Effector CD8-positive, alpha-beta T cell (primary cell): ENCODE measurements at places on chromosomes 5 and 9.

DNA sequence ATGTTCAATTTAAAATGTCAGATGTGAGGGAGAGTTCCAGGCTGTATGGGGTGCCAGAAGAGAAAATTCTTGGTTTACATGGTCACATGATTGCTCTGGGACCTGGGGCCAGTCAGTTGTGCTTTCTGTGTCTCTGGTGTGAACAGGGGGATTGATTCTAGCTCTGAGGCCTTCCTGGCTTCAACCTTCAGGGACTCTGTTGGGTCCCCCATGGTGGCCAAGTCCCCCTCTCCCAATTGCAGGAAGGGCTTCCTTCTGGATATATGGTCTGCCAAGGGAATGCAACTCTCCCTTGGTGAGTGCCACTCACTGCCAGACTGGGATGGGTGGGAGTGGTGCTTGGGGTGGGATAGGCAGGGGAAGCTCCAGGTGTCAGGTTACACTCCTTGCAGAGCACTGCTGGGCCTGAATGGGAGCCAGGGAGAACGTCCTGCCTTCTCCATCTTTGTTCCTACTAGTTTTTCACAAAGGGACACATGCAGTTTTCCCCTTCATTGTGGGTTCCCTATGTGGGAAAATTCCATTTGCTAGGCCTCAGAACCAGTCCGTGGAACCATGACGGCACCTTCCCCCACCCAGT is 153.2 kb downstream of the MELK start:
- DNase-seq: no peak

DNA sequence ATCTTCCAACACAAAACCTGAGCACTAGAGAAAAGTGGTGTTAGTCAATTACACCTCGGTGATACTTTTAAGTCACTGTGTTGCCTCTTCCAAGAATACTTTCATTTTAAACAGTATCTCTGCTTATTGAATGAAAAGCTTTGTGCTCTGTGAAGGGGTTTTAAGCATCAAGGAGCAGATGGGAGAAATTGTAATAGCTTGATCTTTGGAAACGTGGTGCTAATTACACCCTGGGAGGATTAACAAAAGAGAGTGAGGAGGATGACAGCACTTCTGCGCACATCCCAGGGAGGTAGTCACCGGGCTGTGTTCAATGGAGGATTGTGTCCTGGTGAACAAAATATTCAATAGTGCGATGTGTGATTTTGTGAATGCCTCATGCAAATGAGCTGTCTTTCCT is 477.4 kb upstream of the ADAMTS16 start:
- no peak for DNase-seq

GRCh38 chr5:86557920-86558319 is 59.8 kb upstream of the COX7C start:
- DNase-seq: no peak

GRCh38 chr5:150286820-150287219 is 2.8 kb downstream of the CAMK2A start:
- no peak for DNase-seq

GRCh38 chr9:89920131-89920530 is 315.3 kb downstream of the GADD45G start:
- DNase-seq: no peak

GRCh38 chr9:83036043-83036442 is 26.9 kb downstream of the RASEF start:
- no peak for DNase-seq

- no peak for DNase-seq
These were observed 13.3 kb downstream of the ZNF474 start for GRCh38 chr5:122142480-122143164.

DNA sequence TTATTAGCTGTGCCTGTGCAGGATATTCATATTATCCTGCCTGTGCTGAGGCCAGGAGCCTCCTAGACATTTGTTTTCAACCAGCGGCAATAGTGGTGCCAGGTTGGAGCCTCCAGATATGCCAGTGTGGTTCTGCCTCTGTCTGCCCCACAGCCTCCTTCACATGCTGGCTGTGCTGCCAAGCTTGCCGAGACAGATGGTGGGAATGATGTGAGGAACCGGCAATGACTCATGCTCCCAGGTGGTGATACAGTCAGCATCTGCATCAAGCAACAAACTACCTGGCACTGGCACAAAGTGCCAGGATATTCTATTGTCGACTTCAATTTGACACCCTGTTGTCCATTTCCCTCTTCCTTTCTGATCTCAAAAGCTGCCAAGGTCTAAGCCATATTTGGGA is 285.7 kb downstream of the CHSY3 start:
- DNase-seq: no peak

- no peak for DNase-seq
These were observed 365.4 kb downstream of the ARL15 start for GRCh38 chr5:53944981-53945380.

DNA sequence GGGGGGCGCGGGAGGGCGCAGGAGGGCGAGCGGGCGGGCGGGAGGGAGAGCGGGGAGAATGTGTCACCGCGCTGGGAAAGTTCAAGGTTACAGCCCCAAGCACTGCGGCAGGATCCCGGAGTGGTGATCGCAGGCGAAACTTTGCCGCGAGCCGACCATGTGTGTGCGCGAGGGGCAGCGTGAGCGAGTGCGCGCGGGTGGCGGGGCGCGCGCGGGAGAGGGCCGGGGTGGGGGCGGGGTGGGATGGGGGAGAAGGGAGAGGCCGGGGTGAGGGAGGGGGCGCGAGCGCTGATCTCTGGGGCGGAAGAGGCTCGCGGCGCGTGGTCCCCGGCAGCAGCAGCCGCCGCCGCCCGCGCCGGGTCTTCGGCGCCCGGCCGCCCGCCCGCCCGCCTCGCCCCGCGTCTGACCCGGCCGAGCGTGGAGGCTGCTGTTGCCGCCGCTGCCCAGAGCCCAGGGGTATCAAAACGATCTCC is at the start of gene NFIB:
NFIB (minus strand) TSS at position 191 of the 473 bp plus-strand sequence. CDS start 630 bp downstream, outside the sequence.
- DNase-seq: no peak

GRCh38 chr9:116998305-116998704 is 311.2 kb downstream of the TRIM32 start:
- no peak for DNase-seq

DNA sequence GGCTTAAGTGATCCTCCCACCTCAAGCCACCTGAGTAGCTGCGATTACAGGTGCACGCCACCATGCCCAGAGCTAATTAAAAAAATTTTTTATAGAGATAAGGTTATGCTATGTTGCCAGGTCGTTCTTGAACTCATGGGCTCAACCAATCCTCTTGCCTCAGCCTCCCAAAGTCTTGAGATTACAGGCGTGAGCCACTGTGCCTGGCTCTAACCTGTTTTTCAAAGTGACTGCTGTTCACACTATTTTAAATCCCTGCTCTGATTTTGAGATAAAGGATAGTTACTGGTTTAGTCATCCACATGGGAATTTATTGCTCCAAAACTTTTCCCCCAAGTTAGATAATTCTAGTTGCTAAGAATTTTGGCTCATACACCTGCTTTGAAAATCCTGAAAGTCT is 48.2 kb upstream of the MTMR12 start:
- no peak for DNase-seq

DNA sequence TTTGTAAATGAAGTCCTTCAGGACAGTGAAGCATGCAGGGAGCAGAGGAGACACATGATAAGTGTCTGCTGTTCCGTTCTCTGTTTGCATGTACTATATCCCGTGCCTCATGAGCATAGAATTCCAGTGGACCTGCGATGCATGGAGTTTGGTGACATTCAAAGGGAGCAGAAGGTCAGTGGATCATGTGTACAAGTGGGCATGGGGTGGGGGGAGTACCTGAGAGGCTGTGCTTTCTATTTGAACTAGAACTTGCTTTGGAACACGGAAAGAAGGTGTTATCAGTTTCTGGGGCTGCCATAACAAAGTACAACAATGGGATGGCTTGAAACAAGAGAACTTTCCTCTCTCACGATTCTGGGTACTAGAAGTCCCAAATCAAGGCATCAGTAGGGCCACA is 5.1 kb upstream of the CCNJL start:
- DNase-seq: no peak

GRCh38 chr9:99401680-99402504 is 179.8 kb downstream of the SEC61B start:
- no peak for DNase-seq

DNA sequence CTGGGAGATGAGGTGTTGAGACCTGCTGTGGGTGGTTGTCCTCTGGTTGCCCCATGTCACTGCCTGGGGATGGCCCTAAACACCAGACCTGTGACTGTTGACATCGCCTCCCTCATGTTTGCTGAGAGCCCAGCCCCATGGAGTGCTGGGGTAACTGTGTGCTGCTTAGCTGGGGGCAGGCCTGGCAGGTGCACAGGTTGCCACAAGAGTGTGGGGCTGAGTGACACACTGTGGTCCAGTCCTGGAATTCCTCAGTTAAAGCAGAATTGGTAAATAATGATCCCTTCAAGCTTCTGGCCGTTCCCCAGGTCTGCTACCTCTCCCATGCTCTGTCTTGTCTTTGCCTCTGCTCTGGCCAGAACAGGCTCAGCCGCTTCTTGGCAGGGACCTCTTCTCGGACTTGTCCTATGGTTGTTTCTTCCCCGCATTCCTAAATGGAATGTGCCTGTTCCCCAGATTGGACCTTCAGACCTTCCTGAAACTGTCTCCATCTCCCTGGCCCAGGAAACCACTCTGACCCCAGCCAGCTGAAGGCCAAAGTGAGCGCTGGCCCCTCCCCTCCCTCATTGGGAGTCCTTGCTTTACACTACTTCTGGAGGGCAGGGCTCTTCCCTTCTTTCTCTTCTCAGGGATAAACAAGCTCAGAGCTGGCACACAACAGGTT is 61.2 kb upstream of the PITX1 start:
- no peak for DNase-seq

DNA sequence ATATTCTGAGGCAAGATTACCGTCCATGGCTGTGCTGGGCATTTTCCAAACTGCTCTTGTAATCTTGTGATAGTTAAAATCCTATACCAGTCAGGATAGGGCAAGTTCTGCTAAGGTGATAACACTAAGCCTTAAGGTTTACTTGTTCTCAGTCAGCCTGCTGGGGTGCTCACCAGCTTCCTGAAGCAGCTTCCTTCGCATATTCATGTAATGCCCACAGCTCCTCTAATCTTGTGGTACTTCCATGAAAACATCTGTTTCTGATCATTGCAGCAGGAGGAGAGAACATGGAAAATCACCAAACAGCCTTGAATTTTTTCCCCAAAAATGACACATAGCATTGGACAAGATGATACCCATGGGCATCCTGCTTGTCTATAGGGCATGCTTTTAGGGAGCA is 473.2 kb downstream of the MED10 start:
- DNase-seq: no peak

DNA sequence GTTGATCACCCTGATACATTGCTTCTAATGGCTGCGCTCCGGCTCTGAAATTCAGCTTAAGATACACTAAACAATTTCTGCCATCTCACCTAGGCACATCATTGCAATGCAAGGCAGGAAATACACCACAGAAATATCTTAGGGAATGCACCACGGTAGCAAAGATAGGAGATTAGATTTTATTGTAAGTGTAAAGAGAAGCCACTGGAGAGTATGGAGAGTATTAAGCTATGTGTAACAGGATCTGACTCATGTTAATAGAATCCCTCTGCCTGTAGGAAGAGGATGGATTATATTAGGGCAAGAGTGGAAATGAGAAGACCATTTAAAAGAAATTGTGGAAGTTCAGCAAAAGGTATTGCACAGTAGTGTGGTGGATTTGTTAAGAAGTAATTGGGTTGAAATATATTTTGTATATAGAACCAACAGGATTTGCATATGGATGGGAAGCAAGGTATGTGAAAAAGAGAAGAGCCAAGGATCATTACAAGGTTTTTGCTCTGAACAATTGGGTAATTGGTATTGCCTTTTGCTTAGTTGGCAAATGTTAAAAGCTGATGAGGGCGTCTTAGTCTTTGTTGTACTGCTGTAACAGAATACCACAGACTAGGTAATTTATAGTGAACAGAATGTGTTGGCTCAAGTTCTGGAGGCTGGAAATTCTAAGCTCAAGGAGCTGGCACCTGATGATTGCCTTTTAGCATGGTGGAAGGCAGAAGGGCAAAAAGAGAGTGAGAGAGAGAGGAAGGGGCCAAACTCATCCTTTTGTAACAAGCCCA is 636.1 kb downstream of the PSAT1 start:
- no peak for DNase-seq

DNA sequence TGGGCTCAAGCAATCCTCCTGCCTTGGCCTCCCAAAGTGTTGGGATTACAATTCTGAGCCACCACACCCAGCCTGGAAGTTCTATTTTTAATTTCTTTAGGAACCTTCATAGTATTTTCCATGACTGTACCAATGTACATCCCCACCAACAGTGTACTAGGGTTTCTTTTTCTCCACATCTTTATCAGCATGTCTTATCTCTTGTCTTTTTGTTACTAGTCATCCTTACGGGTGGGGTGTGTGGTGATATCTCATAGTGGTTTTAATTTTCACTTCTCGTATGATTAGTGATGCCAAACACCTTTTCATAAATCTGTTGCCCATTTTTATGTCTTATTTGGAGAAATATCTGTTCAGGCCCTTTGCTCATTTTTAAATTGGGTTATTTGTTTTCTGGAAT is 123.0 kb upstream of the MEF2C start:
- no peak for DNase-seq

DNA sequence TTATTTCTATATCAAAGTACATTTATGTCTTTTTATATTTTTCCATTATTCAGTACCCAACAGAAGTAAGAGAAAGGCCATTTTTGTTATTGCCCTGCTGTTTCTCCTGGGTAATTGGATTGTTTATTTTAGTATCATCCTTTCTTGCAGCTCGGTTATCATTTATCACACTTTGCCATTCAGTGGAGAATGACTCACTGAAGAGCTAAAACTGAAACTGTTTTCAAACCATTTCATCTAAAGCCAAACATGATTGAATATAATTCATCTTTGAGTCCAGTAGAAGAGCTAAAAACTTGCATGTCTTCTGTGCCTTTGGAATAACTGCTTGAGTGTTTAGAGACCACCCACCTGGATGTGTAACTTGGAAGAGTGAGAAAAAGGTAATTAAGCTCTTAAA is 139.5 kb upstream of the PRDM9 start:
- DNase-seq: no peak

DNA sequence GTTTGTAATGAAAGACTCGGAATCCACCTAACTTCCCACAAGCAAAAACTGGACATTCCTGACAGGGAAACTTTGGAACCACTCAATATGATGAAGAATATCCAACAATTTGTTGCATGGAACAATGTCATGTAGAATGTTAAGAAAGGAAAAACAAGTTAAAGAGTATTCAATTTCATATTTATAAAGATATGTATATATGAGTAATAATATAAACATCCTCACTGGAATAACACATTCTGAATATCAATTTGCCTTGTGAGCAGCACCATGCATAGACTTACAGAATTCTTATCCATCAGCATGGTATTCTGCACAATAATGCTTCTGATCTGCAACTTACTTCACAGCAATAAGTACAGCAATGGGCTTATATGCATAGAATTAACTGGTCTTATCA is 650.3 kb downstream of the SEMA5A start:
- DNase-seq: no peak

DNA sequence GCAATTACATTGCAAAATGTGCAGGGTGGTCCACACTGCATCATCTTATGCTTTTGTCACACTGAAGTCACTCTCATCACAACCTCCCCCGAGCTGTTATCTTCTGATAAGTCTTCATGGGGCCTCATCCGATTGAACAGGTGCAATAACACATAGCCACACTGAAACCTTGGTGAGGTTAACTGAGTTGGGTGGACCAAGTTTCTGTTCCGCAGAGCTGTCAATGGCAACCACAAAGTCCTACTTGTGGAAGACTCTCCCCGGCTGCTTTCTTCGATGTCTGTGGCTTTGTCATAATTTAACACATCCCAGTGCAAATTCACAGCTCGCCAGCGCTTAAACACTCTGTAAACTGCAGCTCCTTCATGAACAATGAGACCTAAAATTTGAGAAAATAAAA is 112.2 kb downstream of the MARCHF11 start:
- no peak for DNase-seq
